ENCODE measurements at places on chromosomes 2 and 18. TPM values are rescaled to one million over a fixed set of nuclear protein-coding genes. Genes with fewer than 3 reads are reported as not detected.

DNA sequence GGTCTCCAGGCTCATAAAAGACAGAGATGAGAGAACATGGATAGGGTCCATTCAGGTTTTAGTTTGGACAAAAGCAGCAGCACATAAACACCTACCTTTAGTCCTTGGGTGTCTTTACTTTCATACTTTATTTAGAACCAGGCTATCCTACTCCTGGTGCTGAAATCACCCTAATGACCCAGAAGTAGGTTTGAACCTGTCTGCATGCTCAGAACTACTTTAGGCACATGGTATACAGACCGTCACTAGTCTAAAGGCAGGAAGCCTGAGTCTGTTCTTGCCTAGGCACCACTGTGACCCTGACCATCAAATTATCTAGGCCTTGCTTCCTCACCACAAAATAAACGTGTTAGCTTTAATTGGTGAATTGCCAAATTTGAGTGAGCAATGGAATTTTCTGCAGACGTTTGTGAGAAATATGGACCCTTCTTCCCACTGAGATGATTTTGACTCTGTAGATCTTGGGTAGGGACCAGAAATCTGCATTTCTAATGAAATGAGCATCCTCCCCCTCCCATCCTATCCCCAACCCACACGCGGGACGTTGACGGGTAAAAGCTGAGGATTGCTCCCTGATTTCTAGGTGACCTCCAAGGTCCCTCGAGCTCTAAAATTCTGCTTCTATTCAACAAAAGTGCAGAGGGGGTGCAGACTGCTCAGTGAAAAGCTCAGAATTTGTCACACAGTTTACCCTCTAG is 75.1 kb downstream of the PLEKHM3 start:
- H3K4me3 ChIP-seq, result no peak overlapping the region
- peaks cover 5% of the 10 kb centered on the region for H3K36me3 ChIP-seq
- no peaks in the 10 kb centered on the region for H3K4me1 ChIP-seq
- no peak overlapping the region for H3K27ac ChIP-seq

GRCh38 chr2:204437815-204438756 is 107.2 kb upstream of the PARD3B start:
- no peaks in the 10 kb centered on the region for H3K36me3 ChIP-seq
- no peaks in the 10 kb centered on the region for H3K4me1 ChIP-seq
- H3K27ac ChIP-seq, result no peak overlapping the region
- no peak overlapping the region for H3K4me3 ChIP-seq
- H3K27me3 ChIP-seq, result no peaks in the 10 kb centered on the region
- no peak for DNase-seq

GRCh38 chr2:43631618-43632317 is 5.3 kb upstream of the PLEKHH2 start:
- H3K27ac ChIP-seq, result no peak overlapping the region
- DNase-seq, result no peak
- no peaks in the 10 kb centered on the region for H3K36me3 ChIP-seq
- no peaks in the 10 kb centered on the region for H3K27me3 ChIP-seq

DNA sequence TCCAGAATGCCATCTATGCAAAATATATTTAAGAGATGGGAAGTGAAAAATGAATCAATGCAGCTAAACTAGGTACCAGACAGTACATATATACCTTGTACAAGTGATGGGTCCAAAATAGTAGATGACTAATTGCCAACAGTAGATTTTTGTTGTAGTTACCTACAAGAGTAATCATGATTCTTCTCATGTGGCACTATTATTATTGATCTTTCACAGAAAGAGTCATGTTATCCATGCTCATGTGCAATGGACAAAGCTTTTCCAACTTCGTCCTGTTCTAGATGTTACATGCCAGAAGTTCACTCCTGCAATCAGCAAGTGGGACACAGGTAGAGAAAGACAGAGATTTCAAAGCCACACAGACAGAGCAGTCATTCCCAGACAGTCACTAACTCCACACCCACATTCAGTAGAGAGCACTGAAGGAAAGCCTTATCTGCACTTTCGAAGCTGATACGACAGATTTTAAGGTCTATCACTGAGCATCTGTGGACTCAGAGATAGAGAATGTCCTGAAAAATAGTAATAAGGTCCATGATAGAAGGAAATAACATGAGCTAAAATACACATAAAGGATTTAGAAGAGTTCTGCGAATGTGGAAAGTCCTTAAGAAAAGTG is 101.6 kb upstream of the ITPRID2 start:
- no peak overlapping the region for H3K27ac ChIP-seq
- no peak overlapping the region for H3K4me3 ChIP-seq
- no peaks in the 10 kb centered on the region for H3K36me3 ChIP-seq

GRCh38 chr2:112170495-112170894 is 32.3 kb downstream of the FBLN7 start:
- DNase-seq, result no peak
- no peaks in the 10 kb centered on the region for H3K4me1 ChIP-seq
- no peak overlapping the region for H3K4me3 ChIP-seq
- H3K27ac ChIP-seq, result no peak overlapping the region

DNA sequence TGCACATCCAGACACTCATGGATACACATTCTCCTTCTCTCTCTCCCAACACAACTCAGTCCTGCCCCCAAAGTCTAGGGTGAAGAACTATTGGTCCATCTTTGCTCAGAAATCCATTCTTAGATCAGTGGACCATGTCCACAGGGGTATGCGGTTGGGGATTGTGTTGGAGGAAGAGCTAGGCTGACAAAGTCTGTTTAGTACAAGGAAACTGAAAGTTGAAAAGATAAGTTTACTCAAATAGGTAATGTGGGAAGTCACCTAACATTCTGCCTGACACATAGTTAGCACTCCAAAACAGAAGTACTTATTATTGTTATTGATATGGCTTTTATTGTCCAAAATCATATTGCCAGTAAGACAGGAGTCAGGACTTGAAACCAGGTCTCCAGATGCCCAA is 55.9 kb downstream of the ALK start:
- no peak overlapping the region for H3K27ac ChIP-seq
- no peaks in the 10 kb centered on the region for H3K4me1 ChIP-seq
- no peaks in the 10 kb centered on the region for H3K36me3 ChIP-seq
- H3K4me3 ChIP-seq, result no peak overlapping the region
- no peak for DNase-seq
- H3K27me3 ChIP-seq, result no peaks in the 10 kb centered on the region

DNA sequence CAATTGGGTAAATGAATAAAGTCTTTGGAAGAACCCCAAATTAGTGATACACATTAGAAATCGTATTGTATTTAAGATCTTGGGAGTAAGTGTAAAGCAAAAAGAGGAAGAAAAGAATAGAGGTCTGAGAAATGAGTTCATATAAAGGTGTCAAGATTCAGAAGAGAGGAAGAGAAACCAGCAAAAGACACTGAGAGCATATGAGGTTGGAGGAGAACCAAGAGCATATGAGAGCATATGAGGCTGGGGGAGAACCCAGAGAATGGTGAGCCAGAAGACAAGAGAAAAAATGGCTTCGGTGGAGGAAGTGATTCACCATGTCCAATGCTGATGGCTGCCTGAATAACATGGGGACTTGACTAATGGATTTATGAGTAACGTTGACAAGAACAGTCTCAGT is 620.1 kb upstream of the GCFC2 start:
- no peaks in the 10 kb centered on the region for H3K4me1 ChIP-seq
- no peak for DNase-seq
- no peaks in the 10 kb centered on the region for H3K36me3 ChIP-seq
- no peaks in the 10 kb centered on the region for H3K27me3 ChIP-seq

GRCh38 chr2:144472911-144473310 is 47.0 kb downstream of the ZEB2 start:
- H3K27ac ChIP-seq, result no peak overlapping the region
- no peak overlapping the region for H3K4me3 ChIP-seq
- no peak for DNase-seq
- peaks cover 19% of the 10 kb centered on the region for H3K4me1 ChIP-seq
- no peaks in the 10 kb centered on the region for H3K27me3 ChIP-seq
- H3K36me3 ChIP-seq, result no peaks in the 10 kb centered on the region

- no peak for DNase-seq
- H3K4me3 ChIP-seq, result no peak overlapping the region
- no peak overlapping the region for H3K27ac ChIP-seq
- H3K4me1 ChIP-seq, result no peaks in the 10 kb centered on the region
- no peaks in the 10 kb centered on the region for H3K27me3 ChIP-seq
Observed at GRCh38 chr2:31248139-31248538, 14.2 kb downstream of the EHD3 start.

GRCh38 chr18:160831-161570 is 2.6 kb downstream of the USP14 start:
- H3K4me1 ChIP-seq, result peaks cover 9% of the 10 kb centered on the region
- no peak overlapping the region for H3K4me3 ChIP-seq
- no peak overlapping the region for H3K27ac ChIP-seq

DNA sequence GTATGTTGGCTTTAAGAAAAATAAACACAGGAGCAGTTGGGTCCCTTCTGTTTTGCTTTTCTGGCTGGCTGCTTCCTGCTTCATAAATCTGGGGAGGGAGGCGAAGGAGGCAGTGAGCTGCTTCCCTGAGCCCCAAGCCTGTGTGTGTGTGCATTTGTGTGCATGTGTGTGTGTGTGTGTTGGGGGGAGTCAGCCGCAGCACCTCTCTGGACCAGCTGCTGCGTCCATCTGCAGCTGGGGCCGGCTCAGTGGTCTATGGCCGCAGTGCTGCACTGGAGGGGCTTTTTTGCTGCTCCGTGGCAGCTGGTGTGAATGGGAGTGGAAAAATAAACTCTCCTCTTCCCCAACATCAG is 192.3 kb downstream of the RNF144A start:
- no peaks in the 10 kb centered on the region for H3K36me3 ChIP-seq
- H3K27me3 ChIP-seq, result no peaks in the 10 kb centered on the region
- H3K27ac ChIP-seq, result no peak overlapping the region
- no peak overlapping the region for H3K4me3 ChIP-seq

GRCh38 chr2:38107738-38108410 is 31.9 kb upstream of the CYP1B1 start:
- no peaks in the 10 kb centered on the region for H3K4me1 ChIP-seq
- H3K4me3 ChIP-seq, result no peak overlapping the region
- H3K27me3 ChIP-seq, result no peaks in the 10 kb centered on the region
- no peak overlapping the region for H3K27ac ChIP-seq

GRCh38 chr18:2986150-2986865 is 26.6 kb downstream of the LPIN2 start:
- H3K27me3 ChIP-seq, result no peaks in the 10 kb centered on the region
- H3K4me3 ChIP-seq, result no peak overlapping the region
- no peak for DNase-seq

DNA sequence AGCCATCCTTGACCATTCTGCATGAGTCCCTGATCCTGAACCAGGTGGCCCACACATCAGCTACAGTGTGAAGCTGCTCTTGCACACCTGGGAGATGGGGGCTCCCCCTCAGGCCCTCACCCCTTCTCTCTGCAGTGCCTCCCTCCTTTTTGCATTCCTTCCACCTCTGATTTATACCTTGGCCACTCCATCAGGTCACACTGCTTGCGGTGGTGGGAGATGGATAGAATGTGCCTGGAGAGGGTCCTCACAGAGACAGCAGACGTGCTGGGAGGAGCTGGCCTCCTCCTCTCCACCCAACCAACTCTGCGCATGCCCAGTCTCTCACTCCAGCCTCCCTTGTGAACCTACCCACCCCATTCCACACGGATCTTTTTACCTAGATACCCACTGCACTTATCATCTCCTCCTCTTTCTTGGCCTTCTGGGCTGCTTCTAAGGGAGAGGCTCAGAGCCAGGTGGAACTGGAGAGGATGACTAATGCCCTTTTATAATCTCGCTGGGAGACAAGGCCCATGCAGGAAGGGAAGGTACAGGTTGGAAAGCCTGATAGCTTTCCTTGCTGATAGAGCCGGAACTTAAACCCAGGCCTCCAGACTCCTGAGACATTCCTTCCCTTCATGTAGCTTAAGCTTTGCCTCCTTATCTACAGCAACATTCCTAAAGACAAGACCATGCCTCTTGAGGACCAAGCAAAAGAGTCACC is 205.1 kb downstream of the ZBTB7C start:
- H3K27ac ChIP-seq, result no peak overlapping the region
- DNase-seq, result no peak
- H3K36me3 ChIP-seq, result no peaks in the 10 kb centered on the region
- H3K4me3 ChIP-seq, result no peak overlapping the region
- H3K4me1 ChIP-seq, result no peaks in the 10 kb centered on the region

- DNase-seq, result no peak
- H3K4me1 ChIP-seq, result no peaks in the 10 kb centered on the region
- H3K36me3 ChIP-seq, result no peaks in the 10 kb centered on the region
- no peak overlapping the region for H3K4me3 ChIP-seq
- peaks cover 17% of the 10 kb centered on the region for H3K27me3 ChIP-seq
Observed at GRCh38 chr2:120669971-120670370, 65.7 kb upstream of the GLI2 start.

- peaks cover 22% of the 10 kb centered on the region for H3K4me1 ChIP-seq
- H3K27ac ChIP-seq, result peak overlapping the region; percentile 15
- H3K36me3 ChIP-seq, result no peaks in the 10 kb centered on the region
- no peak for DNase-seq
Observed at GRCh38 chr2:159045545-159046454, 77.4 kb downstream of the TANC1 start.

- no peaks in the 10 kb centered on the region for H3K27me3 ChIP-seq
- no peaks in the 10 kb centered on the region for H3K36me3 ChIP-seq
- no peak for DNase-seq
- no peak overlapping the region for H3K4me3 ChIP-seq
Observed at GRCh38 chr2:158499383-158499782, 42.6 kb downstream of the PKP4 start.

GRCh38 chr18:13264091-13265007 is 45.8 kb downstream of the LDLRAD4 start:
- H3K4me1 ChIP-seq, result peaks cover 100% of the 10 kb centered on the region
- DNase-seq, result no peak
- H3K27ac ChIP-seq, result peak overlapping the region; percentile 58
- H3K36me3 ChIP-seq, result no peaks in the 10 kb centered on the region

DNA sequence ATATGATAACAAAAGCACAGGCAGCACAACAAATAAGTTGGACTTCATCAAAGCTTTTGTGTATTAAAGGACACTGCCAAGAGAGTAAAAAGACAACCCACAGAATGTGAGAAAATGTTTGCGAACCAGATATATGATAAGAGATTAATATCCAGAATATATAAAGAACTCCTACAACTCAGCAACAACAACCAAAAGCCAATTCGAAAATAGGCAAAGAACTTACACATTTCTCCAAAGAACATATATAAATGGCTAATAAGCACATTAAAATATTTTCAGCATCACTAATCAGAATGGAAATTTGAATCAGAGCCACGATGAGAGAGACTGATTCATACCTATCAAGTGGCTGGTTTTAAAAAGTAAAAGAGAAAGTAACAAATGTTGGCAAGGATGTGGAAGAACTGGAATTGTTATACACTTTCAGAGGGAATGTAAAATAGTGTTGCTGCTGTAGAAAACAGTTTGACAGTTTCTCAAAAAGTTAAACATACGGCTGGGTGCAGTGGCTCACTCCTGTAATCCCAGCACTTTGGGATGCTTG is 25.2 kb downstream of the EPB41L5 start:
- H3K4me3 ChIP-seq, result no peak overlapping the region
- H3K36me3 ChIP-seq, result no peaks in the 10 kb centered on the region
- no peaks in the 10 kb centered on the region for H3K27me3 ChIP-seq

- no peaks in the 10 kb centered on the region for H3K27me3 ChIP-seq
- no peak for DNase-seq
- no peaks in the 10 kb centered on the region for H3K36me3 ChIP-seq
- no peak overlapping the region for H3K4me3 ChIP-seq
Observed at GRCh38 chr2:44150473-44150872, 18.2 kb upstream of the PPM1B start.

CHRND gene
- total RNA-seq, result not detected

NYAP2 gene
- 0.14 TPM for total RNA-seq

SP140 gene
- 8.5 TPM for total RNA-seq

CACNB4 gene
- 5.6 TPM for total RNA-seq

INPP4A gene
- 29.4 TPM for total RNA-seq

PSMA8 gene
- not detected for total RNA-seq

UGT1A5 gene
- not detected for total RNA-seq
